ENCODE measurements at places on chromosomes 5 and 9. TPM values are rescaled to one million over a fixed set of nuclear protein-coding genes. Genes with fewer than 3 reads are reported as not detected.

Gene ITGA2
- total RNA-seq = 41.8 TPM

Gene KIF4B
- total RNA-seq = 0.10 TPM

GRCh38 chr9:2127486-2127885 lies 112.3 kb downstream of the SMARCA2 start:
- no peaks in the 10 kb centered on the region for H3K36me3 ChIP-seq
- H3K4me1 ChIP-seq = no peaks in the 10 kb centered on the region

DNA sequence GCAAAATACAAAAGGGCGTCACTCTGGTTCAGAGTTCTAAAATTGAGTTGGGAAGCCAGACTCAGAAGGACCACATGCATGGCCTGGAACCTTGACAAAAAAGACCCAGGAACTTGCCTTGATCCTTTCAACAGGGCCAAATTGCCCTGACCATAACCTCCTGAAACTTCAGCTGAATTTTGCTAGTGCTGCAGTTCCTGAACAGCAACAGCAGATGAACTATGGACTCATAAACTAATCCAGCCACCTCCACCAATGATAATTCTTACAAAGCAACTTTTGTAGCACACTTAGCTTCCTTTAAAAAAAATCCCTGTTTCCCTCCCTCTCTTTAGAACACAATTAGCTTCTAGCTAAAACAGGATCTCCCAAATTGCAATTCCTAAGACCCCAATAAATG lies 155.9 kb downstream of the MAT2B start:
- no peaks in the 10 kb centered on the region for H3K27me3 ChIP-seq
- DNase-seq = no peak
- no peak overlapping the region for H3K27ac ChIP-seq
- no peak overlapping the region for H3K4me3 ChIP-seq
- H3K4me1 ChIP-seq = no peaks in the 10 kb centered on the region
- H3K36me3 ChIP-seq = no peaks in the 10 kb centered on the region

Gene TEX48
- not detected for total RNA-seq

Gene C5orf15
- 63.2 TPM for total RNA-seq

Gene KCNIP1
- not detected for total RNA-seq

Gene BASP1
- 217 TPM for total RNA-seq

Measured in Panc1 (cell line).